Bronchial epithelial cell (primary cell): ENCODE measurements at places on chromosomes 1 and 21.

DNA sequence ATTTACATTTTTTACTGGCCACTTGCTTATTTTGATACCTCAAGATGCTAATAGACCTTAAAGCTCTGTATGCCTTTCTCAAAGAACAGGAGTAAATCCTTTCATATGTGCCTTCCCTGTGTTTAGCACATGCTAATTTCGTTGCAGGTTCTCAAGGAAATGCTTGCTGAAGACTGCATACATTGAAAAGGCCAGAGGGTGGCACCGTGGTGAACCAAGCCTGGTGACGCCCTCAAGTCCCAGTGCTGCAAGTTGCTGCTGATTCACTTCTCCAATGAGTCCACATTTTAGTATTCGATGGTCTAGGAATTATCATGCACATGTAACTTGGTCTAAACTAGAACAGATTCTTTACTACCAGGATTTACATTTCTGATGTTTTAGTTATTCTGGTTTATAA is 94.1 kb downstream of the CLDN17 start:
- peak; percentile 82 for DNase-seq

- no peak for DNase-seq
Measured at GRCh38 chr1:66357478-66358197, 176.3 kb upstream of the SGIP1 start.

GRCh38 chr1:78673120-78673519 is 23.5 kb downstream of the IFI44 start:
- DNase-seq = no peak

GRCh38 chr1:98184856-98185255 is 264.0 kb upstream of the DPYD start:
- DNase-seq = no peak

DNA sequence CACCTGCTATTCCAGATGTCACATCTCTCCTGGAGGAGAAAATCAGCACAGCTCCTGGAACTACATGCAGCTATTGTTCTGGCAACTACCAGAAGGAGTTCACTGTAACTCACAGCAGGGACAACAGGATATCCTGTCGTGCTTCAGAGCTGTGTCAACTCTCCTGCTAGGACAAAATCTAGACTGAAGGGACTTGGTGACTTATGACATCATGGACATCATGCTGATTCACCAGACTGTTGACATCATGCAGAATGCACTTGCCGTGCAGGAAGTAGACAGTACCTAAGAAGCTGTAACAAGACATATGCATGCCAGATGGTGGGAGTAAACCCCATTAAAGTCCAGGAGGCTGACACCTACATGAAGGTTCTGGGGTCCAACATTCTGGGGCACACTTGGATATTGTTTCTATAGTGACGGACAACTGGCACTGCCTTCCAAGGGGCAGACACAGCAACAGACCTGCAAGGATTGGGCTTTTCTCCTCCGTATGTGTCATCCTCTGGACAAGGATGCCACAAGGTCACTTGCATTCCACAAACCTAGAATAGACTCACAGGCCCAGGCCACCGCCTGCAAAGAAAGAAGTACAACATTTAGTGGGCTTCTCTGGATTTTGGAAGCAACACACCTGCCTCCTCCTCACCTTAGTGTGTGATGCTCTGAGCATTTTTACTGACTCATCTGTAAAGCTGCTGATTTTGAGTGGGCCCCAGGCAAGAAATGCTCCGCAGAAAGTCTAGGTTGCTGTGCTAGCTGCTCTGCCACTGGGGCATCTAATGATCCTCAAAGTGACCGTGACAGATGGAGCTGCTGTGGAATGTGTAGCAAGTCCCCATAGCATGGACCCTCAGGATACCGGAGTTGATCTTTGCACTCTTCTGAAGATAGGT is 249.2 kb downstream of the MATN1 start:
- DNase-seq = no peak

DNA sequence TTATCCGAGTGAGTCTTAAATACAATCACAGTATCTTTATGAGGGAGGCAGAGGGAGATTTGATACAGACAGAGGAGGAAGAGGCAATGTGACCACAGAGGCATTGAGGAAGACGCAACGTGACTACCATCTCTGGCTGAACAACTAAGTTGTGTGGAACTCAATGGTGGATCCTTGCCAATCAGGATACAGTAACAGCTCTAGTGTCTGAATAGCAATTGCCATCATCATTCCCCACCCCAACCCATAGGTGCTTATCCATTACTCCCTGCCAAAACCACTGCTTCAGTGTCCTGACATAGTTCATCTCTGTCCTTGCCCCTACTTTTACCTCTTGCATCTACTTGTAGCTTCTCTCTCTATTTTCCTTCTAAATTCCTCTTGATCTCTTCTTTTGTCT is 20.5 kb upstream of the RHBDL2 start:
- peak; percentile 94 for DNase-seq

DNA sequence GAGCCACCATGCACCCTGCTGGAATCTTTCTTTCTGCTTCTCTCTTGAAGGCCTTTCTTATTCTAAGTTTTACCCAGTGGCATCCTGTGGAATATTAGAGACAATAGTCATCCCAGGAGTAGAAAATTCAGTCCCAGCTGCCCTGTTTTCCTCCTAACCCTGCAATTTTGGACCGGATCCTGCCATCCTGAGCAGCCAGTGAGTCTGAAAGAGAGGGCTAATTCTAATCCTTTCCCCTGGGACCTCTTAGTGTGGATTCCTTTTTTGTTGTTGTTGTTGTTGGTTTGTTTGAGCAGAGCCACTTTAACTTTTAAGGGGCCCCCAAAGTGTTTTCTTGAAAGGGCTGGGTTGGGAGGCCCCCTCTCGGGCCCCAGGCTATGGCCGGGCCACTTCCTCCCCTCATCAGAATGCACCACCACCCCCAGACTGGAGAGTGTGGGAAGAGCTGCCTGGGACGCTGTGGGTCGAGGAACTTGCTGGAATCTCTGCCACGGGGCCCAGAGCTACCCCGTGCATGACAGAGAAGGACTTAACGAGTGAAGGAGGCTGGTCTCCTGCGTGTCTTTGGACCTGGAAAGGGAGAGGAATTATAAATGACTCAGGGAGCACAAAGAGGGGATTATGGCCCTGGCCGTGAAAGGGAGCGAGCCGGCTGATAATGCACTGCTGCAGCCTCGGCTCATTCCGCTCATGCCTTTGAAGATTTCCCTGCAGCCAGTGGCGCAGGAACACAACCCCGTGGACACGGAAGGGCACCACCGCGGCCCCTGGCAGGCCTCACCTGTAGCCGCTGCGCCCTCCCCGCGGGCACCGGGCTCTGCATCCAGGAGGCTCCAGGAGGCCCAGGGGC is 81.0 kb upstream of the AKT3 start:
- DNase-seq = no peak

- DNase-seq = no peak
Measured at GRCh38 chr1:40717955-40718354, 26.5 kb downstream of the NFYC start.

GRCh38 chr21:35163411-35163810 is 114.3 kb upstream of the RUNX1 start:
- DNase-seq = peak; percentile 92

GRCh38 chr21:33036430-33037162 is 10.9 kb downstream of the OLIG2 start:
- DNase-seq = peak; percentile 44

GRCh38 chr1:175635092-175635491 is 108.3 kb downstream of the TNR start:
- no peak for DNase-seq

DNA sequence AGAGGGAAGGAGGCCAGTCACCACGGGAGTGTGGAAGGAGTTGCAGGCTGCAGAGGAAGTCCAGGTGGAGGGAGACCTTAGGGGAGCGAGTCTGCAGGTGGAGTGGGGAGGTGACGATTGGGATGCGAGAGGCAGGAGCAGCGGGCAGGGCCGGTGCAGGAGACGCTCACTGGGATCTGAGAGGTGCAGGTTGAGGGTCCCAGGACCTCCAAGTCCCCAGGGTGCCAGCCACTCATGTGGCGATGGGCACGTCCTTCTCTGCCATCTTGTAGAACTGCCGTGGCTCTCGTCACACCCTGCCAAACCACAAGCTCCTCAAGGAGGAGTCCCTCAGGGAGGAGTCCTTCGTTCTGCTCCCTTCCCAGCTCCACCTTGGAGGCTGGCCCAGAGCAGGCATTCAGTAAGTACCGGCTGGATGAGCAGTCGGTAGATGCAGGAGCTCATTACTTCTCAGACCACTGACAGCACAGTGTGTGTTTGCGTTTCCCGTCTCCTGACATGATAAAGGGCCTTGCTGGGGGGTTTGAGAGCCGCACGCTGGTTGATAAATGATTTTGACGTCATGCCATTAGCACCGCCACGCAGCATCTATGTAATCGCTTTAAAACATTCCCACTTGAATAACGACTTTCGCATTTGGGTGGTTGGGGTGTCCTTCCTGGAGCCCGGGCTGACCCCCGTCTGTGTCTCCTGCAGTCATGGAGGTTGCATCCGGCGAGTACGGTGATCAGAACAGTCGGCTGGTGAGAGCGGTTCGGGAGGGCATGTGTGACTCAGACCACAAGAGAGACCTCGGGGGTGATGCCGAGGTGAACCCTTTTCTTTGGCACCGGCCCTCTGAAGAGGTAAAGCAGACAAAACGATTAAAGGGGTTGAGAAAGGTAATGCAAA is 27.8 kb downstream of the TFF3 start:
- no peak for DNase-seq

DNA sequence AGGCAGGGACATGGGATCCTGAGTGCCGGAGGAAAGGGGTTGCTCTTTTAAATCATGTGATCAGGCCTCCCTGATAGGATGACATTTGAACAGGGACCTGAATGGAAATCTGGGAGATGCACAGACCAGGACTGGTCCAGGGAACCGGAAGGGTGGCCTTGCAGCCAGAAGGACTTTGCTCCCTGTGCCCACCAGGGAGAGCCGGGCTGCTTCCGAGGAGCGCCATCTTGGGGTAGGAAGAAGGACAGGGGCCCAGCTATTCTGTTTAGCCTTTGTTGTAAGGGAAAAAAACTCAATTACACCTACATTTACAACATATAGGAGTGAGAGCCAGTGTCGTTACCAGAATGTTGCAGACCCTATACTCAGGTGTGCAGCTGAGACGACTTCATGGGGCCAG is 5.5 kb downstream of the KLHDC7A start:
- DNase-seq = no peak
